ENCODE measurements at places on chromosomes 6 and 20. TPM values are rescaled to one million over a fixed set of nuclear protein-coding genes. Genes with fewer than 3 reads are reported as not detected.

Gene TBXT
- total RNA-seq: not detected

Gene CST7
- total RNA-seq: not detected

Gene RIPPLY2
- not detected for total RNA-seq

Gene CST9
- not detected for total RNA-seq

Gene TSBP1
- total RNA-seq: 0.08 TPM

Gene BPIFB2
- total RNA-seq: not detected

Gene C20orf96
- 1.1 TPM for total RNA-seq

Gene KCNB1
- total RNA-seq: not detected

Gene RIMS4
- 0.19 TPM for total RNA-seq

Gene ABHD12
- 26.2 TPM for total RNA-seq

Gene LPA
- not detected for total RNA-seq

Gene TRDN
- total RNA-seq: not detected

Gene OR2J2
- not detected for total RNA-seq

Gene ZNF334
- 4.0 TPM for total RNA-seq

Gene SNAI1
- 7.7 TPM for total RNA-seq

Gene GSTA3
- total RNA-seq: not detected

Data from A375 (cell line).